ENCODE measurements at places on chromosomes 2 and 18.

GRCh38 chr2:70516596-70516995 lies 37.0 kb downstream of the TGFA start:
- peak; percentile 26 for DNase-seq

DNA sequence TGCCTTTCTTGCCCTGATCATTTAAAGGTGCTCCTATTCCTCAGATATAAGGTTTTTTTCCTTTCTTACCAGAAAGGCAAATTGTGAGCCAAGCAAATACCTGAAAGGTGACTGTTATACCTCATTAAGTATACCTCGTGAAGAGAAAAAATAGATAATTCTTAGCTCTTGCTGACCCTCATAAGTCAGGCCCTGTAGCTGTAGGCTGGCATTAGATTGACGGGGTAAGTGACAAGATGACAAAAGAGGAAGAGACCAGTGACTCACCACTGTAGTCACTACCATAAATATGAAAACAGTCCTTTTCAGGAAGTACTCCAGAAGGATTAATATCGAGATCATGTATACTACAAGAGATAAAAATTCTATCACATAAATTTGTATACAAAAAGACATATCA lies 104.6 kb downstream of the PTPN4 start:
- DNase-seq, result no peak

- DNase-seq, result no peak
These were observed 602.2 kb downstream of the NYAP2 start for GRCh38 chr2:226001716-226002115.

GRCh38 chr2:78546843-78547242 lies 478.7 kb upstream of the REG3G start:
- DNase-seq, result no peak

DNA sequence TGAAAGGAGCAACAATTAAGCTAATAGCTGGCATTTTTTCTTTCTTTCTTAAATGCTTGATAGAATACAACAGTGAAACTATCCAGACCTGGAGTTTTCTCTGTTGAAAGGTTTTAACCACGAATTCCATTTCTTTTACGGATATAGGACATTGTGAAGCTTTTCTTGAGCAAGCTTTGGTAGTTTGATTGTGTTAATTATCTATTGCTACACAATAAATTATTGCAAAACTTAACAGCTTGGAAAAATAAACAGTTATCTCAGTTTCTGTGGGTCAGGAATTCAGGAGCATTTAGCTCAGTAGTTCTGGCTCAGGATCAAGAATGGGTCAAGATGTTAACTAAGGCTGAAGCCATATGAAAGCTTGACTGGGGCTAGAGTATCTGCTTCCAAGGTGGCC lies 11.7 kb downstream of the PHOSPHO2 start:
- no peak for DNase-seq

DNA sequence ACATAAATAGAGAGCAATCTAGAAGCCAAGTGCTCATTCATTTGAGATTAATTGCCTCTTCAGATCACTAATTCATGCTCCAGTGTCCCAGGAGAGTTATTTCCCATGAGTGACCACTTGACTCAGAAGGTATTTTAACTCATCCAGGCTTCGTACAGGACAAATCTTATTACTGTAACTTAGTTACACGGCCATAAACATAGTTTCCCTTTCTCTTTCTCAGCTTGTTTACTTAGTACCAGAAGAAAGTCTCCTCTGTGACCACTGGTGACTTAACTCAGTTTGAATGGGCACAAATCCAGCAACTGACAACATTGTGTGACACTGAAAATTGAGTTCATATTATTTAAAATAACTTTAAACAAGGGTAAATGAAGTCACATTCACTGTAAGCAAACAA lies 25.3 kb downstream of the MMADHC start:
- no peak for DNase-seq

DNA sequence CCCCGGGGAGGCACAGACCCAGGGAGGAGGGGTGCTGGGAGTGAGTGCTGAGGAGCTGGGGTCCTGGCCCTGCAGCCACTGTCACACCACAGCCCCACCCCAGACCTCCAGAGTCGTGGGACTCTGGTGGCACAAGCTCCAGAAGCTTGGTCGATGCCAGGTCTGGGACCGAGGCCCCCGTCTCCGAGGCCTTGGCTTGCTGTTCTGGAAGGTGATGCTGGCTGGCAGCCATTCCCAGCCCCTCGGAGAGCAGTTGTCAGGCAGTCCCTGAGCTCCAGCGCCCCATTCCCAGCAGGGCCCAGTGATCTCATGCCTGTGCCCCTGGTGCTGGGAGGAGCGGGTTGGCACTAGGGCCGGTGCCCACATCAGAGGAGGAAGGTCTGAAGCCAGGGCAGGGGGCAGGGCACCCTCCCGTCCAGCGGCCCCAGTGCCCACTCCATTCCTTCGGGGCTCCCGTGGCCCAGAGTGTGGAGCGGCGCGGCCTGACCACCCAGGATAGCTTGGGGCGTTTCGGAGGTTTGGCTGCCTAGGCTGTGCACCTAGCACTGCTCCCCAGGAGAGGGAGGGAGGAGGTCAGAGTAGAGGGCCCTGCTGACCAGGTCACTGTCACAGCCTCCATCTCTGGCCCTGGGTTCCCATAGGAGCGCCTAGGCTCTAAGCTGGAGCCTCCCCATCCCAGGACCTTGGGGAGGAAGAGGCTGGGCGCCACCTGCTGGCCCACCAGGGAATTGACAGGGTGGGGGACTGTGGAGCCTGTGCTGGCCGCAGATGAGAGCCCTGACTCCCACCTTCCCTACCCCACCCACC lies 16.8 kb upstream of the ALPI start:
- DNase-seq, result peak; percentile 44

DNA sequence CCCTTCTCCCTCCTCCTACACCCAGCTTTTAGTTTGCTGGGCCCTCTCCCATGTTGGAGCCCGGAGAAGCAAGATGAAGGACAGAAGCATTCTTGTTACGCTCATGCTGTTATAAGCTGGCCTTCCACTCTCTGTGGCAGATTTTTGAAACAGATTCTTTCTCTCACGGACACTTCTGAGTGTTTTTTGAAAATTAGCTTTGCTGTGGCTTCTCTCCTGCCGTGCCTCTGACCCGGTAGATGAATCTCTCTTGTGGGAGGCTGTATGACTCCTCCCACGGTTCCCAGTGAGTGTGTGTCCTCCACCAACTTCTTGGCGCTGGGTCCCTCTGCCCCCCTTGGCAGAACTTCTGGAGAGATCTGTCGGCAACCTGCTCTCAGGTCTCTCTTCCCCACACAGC lies 269.3 kb upstream of the MYT1L start:
- DNase-seq, result no peak

DNA sequence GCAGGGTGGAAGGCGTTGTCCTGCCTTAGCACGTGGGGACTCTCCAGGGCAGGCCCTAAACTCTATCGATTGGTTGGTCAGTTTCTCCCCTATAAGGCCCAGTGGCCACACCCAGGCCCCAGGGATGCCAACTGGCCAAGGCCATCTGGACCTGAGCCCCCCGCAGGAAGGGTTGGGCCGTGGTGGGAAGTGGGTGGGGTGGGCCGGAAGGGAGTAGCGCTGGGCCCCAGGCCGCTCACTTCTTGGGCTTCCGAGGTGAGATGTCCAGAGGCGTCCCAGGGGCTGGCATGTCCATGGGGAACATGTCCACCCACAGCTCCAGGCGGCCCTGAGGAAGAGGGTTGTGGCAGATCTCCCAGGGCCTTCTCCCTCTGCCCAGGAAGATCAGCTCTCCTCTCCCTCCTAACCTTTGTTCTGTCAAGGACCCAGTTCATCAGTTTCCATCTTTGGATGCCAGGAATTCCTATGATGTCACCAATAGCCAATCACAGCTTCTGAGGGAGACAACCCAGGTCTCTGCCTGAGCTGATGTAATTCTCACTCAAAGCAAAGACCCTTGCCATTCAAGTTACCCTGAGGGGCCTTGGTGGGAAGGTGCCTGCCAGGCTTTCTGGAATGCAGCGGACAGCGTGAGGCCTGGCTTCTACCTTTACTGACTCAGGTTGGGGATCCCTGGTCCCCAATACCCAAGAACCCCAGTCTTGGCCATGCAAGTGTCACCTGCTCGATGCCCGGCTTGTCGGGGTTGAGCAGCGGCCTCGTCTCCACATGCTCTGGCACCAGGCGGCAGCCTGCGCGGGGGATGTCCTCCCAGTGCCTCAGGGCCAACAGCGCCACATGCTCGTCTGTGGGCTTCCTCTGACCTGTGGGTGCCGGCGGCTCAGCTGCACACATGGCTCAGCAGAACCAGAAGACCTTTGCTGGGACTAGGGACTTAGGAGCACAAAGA lies 14.4 kb downstream of the OTOF start:
- DNase-seq, result no peak

DNA sequence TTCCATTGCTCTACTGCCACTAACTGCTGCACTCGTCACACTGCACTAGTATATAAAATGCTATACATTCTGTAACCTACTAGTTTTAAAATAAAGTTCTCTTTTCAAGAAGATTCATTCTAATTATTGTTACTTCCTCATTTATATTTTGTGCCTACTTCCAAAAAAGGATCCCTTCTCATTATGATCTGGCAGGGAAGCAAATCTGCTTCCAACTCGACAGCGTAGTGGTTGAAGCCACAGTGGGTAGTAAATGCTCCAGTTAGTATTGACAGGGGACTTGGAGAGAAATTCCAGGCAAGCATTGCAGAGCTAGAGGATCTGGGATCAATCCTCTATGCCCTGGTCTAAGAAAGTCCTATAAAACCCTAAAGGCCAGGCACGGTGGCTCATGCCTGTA lies 53.3 kb upstream of the AP1S3 start:
- DNase-seq, result no peak

DNA sequence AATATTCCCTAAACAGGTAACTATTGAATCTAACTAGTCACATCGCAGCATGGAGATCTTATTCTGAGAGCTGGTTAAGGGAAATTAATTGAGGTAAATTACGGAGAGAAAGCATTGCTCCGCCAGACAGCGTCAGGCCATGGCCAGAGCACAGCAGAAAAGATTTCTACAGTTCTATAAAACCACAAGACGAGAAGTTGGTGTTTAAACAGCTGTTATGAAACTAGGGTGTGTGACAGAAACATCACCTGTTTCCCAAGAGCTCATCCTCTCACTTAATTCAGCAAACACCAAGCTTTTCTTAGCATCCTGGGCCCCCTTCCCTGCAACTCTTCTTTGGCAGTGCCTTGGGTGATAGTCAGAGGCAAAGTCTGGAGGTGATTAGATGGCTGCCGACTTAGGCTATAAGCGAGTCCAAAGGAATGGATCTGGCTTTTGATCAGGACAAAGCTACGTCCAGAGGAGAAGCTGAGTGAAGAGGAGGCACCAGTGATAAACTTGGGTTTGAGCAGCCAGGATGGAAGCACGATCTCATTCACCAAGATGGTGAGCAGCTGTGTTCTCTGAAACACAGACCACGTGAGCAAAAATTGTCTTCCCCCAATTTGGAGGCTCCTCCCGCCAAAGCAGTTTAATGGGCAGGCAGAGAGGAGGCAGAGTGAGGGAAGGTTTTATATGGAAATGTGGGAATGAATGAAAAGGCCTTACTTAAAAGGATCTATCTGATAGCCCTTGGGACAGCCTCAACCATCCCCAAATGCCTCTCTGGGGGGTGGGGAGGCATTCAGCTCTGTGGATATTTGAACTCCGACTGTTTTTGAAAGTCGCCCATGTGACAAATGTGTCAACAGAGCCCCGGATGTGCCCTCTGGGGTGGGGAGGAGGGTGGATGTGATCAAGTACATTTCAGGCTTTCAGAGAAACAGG lies 57.8 kb downstream of the PKDCC start:
- peak; percentile 72 for DNase-seq

DNA sequence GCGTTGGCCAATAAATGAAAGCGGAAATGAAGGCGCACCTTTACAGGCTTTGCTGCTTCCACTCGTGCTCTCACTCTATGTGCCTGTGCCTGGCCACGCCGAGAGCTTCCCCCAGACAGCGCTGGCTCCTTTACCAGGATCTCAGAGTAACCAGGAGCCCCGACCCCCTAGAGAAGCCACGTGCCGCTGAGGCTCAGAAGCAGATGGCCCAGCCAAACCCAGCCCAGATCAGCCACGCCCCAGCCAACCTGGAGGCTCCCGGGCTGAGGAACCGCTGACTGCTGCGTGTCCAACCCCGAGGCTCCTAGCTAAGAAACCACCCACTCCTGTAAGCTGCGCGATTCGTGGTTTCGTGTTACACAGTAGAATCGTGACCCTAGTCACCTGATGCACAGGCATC lies 199.3 kb downstream of the NCK2 start:
- no peak for DNase-seq

- no peak for DNase-seq
These were observed 16.1 kb downstream of the HJURP start for GRCh38 chr2:233838251-233838650.

DNA sequence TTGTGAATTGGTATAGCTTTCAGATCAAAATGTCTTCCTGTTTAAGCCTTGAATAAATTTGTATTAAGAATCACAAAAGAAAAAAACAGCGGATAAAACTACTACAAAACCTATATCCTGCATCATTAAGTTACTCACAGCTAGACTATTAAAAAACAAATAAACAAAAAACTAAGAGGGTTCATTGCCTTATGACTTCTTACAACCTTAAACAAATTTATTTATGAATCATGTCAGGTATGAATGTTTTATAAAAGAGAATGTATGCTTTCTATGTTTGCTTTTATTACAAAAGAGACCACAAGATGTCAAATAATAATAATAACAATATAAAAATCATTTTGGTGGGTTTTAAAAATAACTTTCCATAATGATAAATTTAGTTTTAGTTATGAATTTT lies 109.6 kb downstream of the FIGN start:
- DNase-seq, result no peak

GRCh38 chr2:46257476-46257875 lies 39.7 kb upstream of the EPAS1 start:
- DNase-seq, result no peak

GRCh38 chr2:161913865-161914264 lies 160.2 kb downstream of the DPP4 start:
- no peak for DNase-seq

GRCh38 chr2:96254571-96254970 lies 11.2 kb downstream of the TMEM127 start:
- DNase-seq, result no peak

DNA sequence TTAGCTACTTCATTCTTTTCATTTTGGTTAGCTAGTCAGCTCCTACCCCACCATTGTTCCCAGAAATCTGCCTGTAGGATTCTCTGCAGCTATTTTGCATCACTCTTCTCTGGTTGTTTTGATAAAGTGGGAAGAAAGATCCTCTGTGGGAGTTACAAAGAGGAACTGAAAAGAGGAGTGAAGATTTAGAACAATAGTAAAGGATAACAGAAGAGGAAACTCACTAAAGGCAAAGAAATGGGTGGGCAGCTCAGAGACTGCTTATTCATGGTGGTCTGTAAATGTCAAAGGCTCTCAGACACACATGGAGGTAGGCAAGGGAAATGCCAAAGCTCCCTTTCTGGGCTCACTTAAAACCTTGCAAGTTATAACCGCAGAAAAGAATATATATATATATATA lies 17.2 kb upstream of the CD207 start:
- no peak for DNase-seq

DNA sequence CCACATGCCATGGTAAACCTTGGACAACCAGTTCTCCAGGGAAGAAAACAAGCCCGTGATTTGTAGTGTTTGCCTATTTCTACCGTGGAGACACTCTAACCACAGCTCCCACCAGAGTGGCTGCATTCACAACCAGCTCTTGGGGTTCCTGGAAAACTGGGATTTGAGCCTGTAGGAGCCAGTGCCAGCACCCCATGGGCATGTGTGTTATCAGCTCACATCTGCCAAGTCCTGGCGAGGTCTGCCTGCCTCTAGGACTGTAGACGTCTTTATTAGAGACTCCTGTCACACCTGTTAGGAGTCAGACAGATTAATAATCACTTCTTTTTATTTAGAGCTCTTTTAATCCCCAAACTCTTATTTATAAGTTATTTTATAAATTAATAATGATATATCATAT lies 41.0 kb downstream of the INPP5D start:
- no peak for DNase-seq
